NCI-H1694 (cell line): ENCODE measurements at places on chromosomes 4 and X.

- no peak for DNase-seq
Observed at GRCh38 chr4:26873391-26874026, 12.9 kb downstream of the STIM2 start.

DNA sequence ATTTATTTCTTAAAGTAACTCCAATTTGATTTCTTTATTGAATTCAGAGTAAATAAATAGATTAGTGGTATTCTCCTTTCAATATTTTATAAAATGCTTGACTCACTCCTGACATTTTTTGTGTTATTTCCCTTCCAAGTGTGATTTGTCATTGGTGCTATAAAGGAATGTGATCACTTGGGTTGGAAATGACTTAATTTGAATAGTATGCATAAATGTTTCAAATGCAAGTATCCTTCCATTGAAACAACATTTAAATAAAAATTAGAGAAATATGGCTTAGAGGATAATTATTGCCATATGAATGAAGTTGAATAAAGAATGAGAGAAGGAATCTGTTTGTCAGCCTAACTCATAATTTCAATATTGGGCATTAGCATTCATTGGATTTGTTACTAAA is 182.7 kb downstream of the PABPC4L start:
- DNase-seq, result no peak

GRCh38 chr4:124713185-124713592 is 657 bp upstream of the ANKRD50 start:
- DNase-seq, result peak; percentile 24

GRCh38 chr4:65667506-65668041 is 2.7 kb downstream of the EPHA5 start:
- DNase-seq, result no peak

DNA sequence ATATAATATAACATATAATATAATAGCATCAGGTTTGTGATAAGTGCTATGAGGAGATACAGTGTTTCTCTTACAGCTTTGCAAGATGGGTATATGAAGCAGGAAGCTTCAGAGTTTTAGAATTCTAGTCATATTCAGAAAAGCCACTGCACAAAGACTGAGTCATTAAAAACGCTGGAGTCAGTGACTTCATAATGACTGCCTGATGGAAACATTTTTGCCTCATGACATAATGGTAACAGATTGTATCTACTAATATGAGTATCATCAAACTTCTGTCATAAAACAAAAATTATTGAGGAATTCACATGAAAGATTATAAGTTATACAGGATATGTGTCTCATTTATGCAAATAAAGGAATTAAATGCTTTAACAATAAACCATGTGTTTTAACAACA is 46.8 kb downstream of the EPHA5 start:
- peak; percentile 4 for DNase-seq

DNA sequence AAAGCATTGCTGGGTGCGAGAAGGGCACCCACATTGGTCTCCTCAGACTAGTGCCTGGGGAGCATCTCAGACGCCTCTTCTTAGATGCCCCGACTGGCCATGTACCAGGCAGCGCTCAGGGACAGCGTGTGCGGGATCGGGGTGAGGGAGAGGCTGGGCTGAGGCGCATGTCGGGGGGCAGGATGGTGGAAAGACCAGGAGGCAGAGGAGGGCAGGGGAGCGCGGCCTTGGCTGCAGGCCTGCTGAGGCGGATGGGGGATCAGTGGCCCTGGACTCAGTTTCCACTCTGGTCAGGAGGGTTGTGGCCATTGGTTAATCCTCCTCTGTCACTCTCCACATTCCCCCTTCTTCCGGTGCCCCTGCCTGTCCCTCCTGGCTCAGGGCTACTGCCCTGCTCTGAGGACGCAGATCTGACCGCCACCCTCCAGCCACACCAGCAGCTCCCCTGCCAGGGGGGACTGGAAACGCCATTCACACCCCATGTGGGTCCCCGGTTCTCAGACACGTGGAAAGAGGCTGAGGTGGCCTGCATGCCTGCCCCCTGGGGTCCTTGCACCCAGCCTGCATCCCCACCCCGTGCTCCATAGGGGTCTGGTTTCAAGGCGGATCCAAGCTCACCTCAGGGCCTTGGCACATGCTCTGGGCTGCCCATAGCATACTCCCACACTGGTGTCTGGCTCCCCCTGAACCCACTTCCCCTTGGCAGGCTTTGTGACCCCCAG is 105.9 kb downstream of the CPZ start:
- no peak for DNase-seq

GRCh38 chr4:90584051-90584450 is 456.9 kb downstream of the CCSER1 start:
- no peak for DNase-seq

GRCh38 chrX:97039363-97040029 is 155.8 kb downstream of the RPA4 start:
- DNase-seq, result no peak

GRCh38 chrX:66553973-66554372 is 84.9 kb downstream of the EDA2R start:
- DNase-seq, result no peak

GRCh38 chrX:15204130-15204751 is 65.6 kb downstream of the ASB9 start:
- no peak for DNase-seq

- peak; percentile 51 for DNase-seq
Observed at GRCh38 chr4:151690876-151691275, 69.9 kb downstream of the GATB start.

GRCh38 chrX:41781500-41781899 is 57.5 kb downstream of the GPR82 start:
- DNase-seq, result peak; percentile 49

GRCh38 chr4:22077571-22077970 is 129.0 kb upstream of the KCNIP4 start:
- DNase-seq, result no peak

GRCh38 chrX:97524340-97524739 is 640.6 kb downstream of the RPA4 start:
- DNase-seq, result no peak

GRCh38 chrX:34437586-34437985 is 219.5 kb downstream of the TMEM47 start:
- DNase-seq, result no peak

DNA sequence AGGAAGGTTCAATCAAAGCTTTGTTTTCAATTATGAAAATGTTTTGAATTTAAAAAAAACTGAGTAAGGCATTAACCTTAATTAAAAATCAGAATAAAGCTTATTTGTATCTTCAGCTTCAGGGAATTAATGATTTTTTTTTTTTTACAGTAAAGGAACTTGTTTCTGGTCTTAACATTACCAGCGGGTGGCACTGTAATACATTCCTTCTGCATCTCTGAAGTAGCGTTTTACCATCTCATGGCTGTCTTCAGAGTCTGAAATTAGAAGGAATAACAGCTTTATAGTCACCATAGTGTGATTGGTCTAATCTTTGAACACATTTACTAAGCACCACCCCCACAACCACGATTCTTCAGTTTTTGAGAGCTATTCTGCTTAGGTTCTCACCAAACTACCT is 102.6 kb downstream of the IL1RAPL2 start:
- DNase-seq, result no peak

GRCh38 chr4:11635342-11635741 is 206.6 kb upstream of the HS3ST1 start:
- DNase-seq, result no peak

GRCh38 chr4:112075129-112075753 is 70.0 kb upstream of the FAM241A start:
- DNase-seq, result peak; percentile 21

GRCh38 chrX:136452614-136453013 is 35.1 kb upstream of the BRS3 start:
- DNase-seq, result no peak

- no peak for DNase-seq
Observed at GRCh38 chr4:55765070-55765469, 54.5 kb upstream of the EXOC1L start.

GRCh38 chr4:89056953-89057398 is at the start of gene FAM13A:
Gene FAM13A, minus strand, starts transcription at chr4:89057185. Its CDS starts 221 bp downstream, at chr4:89056964.
- peak; percentile 66 for DNase-seq

- DNase-seq, result no peak
Observed at GRCh38 chrX:9462456-9462855, 2.4 kb upstream of the TBL1X start.

DNA sequence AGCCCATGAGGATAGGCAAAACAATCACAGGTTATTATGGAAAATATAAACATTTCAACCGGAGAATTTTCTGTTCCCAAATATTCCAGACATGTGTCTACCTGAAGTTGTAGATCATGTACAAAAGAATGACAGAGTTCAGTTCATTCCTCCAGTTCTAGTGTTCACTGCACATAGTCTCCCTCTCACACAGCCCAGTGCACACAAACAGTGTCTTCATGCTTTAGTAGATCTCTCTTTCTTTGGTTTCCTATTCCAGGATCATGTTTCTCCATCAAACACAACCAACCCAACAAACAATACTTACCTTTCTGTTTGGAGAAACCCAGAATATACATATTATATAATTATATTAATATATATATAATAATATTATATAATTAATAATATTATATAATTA is 671.9 kb downstream of the TRIML1 start:
- DNase-seq, result no peak

DNA sequence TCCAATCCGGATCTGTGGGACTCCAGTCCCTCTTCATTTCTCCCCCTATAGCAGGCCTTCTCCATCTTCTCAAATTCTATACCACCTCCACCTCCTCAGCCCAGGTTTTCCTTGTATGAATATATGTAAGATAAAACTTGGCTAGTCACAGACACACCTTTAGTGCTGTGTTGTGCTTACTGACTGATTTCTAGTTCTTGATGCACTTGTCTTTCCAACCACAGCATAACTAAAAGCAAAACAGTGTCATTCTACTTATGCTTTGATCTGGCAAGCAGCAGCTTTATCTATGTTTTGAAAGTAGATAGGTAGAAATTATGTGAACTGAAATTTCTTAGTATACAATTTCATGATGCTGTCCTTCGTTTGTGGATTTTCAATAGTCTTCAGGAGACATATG is 47.5 kb downstream of the CCNI start:
- no peak for DNase-seq

DNA sequence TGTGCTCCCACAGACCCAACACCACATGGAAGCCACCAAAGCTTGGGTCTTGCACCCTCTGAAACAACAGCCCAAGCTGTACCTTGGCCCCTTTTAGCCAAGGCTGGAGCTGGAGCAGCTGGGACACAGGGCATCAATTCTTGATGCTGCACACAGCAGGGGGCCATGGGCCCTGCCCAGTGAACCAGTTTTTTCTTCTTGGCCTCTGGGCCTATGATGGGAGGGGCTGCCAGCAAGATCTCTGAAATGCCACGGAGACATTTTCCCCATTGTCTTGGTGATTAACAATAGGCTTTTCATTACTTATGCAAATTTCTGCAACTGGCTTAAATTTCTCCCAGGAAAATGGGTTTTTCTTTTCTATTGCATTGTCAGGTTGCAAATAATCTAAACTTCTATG is 49.0 kb downstream of the SPANXA2 start:
- no peak for DNase-seq

DNA sequence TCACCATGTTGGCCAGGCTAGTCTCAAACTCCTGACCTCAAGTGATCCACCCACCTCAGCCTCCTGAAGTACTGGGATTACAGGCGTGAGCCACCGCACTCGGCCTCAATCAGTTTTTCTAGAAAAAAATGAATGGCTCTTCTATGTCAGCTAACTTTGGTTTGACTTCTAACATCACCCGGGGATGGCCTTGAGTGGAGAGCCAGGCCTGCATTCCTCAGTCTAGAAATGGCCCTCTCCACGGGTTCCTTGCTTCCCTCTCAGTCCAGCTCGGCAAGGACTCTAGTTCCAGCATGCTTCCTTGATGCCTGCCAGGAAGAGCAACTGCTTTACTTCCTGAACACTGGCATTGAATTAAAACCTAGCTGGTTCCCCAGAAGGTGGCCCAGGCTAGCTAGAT is 39.0 kb downstream of the SLC25A5 start:
- no peak for DNase-seq

DNA sequence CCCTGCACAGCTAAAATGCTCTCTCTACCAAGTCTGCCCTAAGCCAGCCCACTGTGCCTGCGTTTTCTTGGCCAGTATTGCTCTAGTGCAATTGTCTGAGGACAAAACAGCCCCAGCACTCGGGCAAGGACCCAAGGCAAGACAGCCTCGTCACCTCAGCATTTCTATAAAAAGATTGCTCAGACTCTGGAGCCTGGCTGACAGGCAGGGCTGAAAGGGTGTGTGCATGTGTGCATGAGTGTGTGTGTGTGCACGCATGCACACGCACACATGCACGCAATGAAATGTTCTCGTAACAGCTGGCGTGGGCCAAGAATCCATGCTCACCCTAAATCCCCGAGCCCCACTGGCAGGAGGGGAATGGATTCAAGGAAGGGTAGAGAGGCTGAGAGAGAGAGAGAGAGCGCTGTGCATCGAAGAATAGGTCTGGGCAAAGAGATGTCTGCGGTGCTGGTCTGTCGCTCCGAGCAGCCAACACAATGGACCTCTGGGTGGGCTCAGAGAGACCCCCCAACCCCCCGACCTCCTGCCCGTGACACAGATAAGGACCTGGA is 579.2 kb downstream of the BCOR start:
- DNase-seq, result no peak

GRCh38 chrX:153592966-153593688 is 5.8 kb downstream of the CCNQ start:
- DNase-seq, result no peak

- no peak for DNase-seq
Observed at GRCh38 chrX:63658920-63659319, 126.1 kb downstream of the ARHGEF9 start.

GRCh38 chrX:106875151-106875550 is 28.0 kb downstream of the RIPPLY1 start:
- no peak for DNase-seq

DNA sequence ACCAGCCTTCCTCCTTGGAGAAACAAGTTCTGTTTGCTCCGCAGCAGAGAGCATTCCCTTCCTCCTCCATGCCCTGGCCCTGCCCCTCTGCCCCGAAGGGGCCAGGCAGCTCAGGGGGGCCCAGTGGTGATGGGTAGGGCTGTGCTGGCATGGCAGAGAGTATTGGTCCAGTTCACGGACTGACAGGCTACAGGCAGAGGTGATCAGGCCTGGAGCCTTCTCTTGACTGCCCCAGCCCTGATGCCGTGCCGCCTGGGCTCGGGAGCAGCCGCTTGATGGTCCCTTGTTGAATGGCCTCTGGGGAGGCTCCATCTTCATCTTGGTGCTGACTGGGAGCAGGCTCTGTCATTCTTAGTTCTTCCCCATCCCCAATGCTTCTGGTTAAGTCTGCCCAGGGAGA is 9.6 kb downstream of the NLGN3 start:
- DNase-seq, result no peak

- no peak for DNase-seq
Observed at GRCh38 chr4:25358515-25359275, 18.4 kb upstream of the ANAPC4 start.

- no peak for DNase-seq
Observed at GRCh38 chrX:113919387-113919786, 664.5 kb upstream of the HTR2C start.

- no peak for DNase-seq
Observed at GRCh38 chr4:184831153-184831552, 5.4 kb upstream of the ACSL1 start.
